Activated CD8-positive, alpha-beta memory T cell treated with anti-CD3 and anti-CD28 coated beads, Interleukin-2, amount 10 ng/mL, durations not matched to agents 7 days and 5 days (primary cell): ENCODE measurements at places on chromosomes 2 and 18.

DNA sequence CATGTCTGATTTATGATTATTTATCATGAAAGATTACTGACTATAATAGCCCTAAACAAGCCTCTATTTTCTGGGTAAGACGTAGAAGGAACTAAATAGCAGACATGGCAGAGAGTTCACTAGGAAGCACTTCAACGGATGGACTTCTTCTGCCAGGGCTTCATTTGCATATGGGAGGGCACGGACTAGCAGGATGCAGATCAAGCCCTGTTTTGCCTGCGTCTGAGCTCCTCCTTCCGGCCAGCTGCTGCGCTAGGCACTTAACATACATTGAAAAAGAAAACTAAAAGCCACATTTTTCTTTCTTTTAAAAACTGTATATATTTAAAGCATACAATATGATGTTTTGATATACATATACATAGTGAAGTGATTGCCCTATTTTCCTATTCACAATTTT is 340.0 kb upstream of the MEX3C start:
- H3K27me3 ChIP-seq: peaks cover 3% of the 10 kb centered on the region
- no peaks in the 10 kb centered on the region for H3K4me1 ChIP-seq
- no peak overlapping the region for H3K27ac ChIP-seq
- no peaks in the 10 kb centered on the region for H3K36me3 ChIP-seq

DNA sequence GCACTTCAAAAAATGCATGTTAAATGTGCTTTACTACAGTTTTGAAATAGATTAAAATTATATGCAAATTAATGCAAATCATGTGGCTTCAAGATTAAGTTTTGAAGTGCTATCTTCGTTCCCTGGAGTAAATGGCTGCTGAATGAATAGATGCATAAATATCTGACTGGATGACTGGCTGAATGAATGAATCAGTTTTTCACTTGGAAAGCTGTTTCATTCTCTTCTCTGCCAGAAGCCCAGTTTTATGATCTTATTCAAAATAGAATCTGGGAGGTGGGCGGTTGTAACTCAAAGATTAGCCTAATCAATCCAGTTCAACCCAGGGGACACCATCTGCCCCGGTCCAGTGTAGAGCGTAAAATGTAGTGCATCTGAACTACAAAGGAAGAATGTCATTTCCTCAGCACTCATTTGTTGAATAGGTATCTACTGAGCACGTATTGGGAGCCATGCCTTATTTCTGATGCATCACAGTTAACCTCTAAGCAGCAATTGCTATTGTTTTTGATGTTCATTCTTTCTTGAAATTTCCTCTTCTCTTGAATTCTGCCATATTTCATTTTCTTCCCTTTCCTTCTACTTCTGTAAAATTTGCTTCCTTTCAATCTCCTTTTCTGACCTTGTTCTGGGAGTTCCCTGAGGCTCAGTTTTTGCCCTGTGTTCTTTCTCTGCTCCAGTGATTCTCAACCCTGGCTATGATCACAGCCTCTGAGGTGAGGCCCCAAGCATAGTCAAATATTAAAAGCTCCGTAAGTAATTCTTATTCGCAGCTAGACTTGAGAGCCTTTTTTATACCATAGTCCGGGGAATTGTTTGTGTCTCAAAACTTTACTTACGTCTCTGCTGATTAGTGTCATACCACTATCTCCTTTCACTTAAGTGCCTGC is 282.7 kb downstream of the PARD3B start:
- no peak overlapping the region for H3K4me3 ChIP-seq
- H3K27me3 ChIP-seq: no peaks in the 10 kb centered on the region
- H3K4me1 ChIP-seq: no peaks in the 10 kb centered on the region
- no peak for DNase-seq

GRCh38 chr2:199994371-199994770 is 39.0 kb downstream of the MAIP1 start:
- H3K27ac ChIP-seq: no peak overlapping the region
- no peaks in the 10 kb centered on the region for H3K27me3 ChIP-seq
- H3K36me3 ChIP-seq: no peaks in the 10 kb centered on the region
- no peaks in the 10 kb centered on the region for H3K4me1 ChIP-seq

DNA sequence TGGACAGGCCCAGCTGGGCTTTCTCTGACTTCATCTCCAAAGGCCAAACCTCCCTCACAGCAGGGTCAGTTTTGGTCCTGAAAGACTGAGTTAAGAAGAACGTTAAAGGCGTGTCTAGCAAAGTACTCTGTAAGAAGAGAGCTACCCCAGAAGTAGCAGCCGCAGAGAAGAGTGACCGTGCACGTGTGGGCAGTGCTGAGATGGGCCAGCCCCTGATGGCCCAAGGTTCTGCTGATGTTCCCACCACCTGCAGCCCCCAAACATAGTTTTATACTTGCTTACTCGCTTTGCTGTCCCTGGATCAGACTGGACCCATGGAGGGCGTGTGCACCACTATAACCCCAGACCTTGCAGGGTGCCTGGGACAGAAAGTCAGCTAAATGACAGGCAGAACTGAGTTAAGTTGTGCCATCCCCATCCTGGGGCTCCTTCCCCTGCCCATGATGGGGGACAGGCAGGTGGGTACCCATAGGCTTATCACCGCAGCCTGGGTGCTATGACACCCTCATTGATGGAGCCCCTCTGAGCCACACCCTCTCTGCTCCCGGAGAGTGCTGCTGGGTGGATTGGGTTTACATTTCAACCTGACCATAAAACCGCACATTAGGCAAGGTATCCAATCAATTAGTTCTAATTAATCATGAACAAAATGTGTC is 367.3 kb upstream of the HS6ST1 start:
- no peaks in the 10 kb centered on the region for H3K36me3 ChIP-seq

DNA sequence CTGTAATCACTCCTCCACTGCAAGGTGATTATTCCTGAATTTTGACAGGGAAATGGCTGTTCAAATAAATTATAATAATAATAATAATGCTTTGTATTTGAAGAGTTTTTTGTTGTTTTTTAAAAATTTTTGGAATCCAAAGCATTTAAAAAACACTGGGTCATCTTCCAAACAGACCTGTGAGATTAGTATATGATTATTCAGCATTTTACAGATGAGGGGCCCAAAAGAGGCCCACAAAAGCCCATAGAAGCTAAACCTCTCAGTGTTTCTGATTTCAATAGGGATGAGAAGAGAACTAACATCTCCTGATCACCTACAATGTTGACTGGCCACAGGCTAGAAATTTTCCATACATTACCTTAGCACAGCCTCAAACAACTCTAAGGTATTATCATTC is 8.0 kb upstream of the POLR2D start:
- DNase-seq: no peak
- no peak overlapping the region for H3K27ac ChIP-seq
- no peak overlapping the region for H3K4me3 ChIP-seq
- H3K36me3 ChIP-seq: peaks cover 43% of the 10 kb centered on the region
- no peaks in the 10 kb centered on the region for H3K4me1 ChIP-seq

- H3K4me1 ChIP-seq: no peaks in the 10 kb centered on the region
- H3K36me3 ChIP-seq: no peaks in the 10 kb centered on the region
- no peak overlapping the region for H3K27ac ChIP-seq
- DNase-seq: no peak
- H3K4me3 ChIP-seq: no peak overlapping the region
Observed at GRCh38 chr18:34632321-34632720, 77.8 kb upstream of the DTNA start.
